ENCODE measurements at places on chromosomes 7 and 10.

GRCh38 chr7:92751902-92752901 lies 84.2 kb downstream of the CDK6 start:
- DNase-seq: no peak

DNA sequence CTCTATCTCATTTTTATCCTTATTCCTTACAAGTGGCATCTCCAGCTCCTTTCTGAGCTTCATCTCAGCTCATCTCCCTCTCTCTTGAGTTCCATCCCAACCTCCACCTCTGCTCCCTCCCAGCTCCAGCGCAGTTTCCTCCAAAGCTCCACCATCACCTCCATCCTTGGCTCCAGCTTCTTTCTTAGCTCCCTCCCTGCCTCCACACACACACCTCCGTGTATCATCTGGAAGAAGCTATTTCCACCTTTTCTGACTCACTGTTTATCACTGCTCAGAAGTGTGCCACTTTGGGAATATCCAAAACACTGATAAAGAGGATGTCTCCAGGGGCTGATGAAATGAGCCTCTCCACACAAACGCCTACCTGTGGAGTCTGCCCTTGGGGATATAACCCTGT lies 481.4 kb downstream of the PTPRN2 start:
- DNase-seq: no peak

DNA sequence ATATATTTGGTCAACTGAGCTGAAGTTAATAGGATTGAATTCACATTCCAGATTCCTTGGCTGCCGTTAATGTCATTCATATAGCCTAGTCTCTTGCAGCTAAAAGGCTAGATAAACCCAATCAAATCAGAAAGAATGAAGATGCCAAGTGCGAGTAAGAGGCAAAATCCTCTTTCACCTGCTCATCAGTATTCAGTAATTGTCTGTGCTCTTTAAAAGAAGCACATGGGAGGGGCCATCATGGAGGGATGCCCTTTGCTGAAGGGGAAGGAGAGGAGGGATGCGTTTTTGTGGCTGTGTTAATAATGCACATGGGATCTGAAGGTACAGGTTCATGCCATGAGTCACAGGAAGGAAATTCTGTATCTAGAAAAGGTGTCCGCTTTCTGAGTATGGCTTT lies 232.2 kb downstream of the TMEM178B start:
- DNase-seq: no peak

- no peak for DNase-seq
Observed at GRCh38 chr7:7792056-7792455, 73.6 kb upstream of the RPA3 start.

DNA sequence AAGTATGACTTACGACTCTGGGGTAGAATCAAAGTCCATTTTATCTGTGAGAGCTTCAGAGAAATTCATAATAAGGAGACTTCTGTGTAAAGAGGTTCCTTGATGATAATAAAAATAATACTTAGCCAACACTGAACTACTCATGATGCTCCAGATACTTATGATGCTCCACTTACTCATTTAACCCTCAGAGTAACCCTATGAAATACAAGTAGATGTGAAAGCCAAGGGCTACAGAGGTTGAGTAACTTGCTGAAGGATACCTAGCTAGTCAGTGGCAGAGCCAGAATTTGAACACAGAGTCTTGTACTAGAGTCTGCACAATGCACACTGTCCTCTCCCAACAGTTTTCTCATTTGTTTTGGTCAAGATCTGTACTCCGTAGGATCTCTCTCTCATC lies 89.5 kb downstream of the HECW1 start:
- no peak for DNase-seq

GRCh38 chr7:119196183-119196582 lies 971.7 kb downstream of the ANKRD7 start:
- DNase-seq: no peak

- no peak for DNase-seq
Observed at GRCh38 chr10:33242931-33243330, 91.5 kb downstream of the NRP1 start.

DNA sequence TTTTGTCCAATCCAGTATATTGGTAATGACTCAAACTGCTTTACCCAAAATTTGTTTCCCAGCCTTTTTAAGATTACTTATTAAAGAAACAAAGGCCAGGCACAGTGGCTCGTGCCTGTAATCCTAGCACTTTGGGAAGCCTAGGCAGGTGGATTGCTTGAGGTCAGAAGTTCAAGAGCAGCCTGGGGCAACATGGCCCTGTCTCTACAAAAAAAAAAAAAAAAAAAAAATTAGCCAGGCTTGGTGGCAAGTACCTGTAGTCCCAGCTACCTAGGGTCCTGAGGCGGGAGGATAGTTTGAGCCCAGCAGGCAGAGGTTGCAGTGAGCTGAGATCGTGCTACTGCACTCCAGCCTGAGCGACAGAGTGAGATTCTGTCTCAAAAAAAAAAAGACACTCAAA lies 7.0 kb upstream of the ARHGAP12 start:
- no peak for DNase-seq

DNA sequence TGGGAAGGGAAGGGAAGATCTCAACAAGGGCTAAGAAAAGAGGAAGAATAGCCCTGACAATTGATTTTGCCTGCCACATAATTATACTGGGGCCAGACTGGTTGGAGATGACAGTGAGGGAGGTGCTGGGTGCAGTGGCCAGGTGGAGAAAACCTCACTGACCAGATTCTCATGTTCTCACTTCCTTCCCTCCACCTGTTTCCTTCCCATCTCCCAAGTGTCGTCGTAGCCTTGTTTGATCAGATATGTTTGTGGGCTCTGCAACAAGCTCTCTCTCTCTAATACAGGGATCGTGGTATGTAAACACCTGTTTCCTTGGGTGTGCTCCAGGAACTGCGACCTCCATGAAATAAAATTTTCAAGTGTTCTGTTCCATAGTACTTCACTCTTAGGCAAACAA lies 60.2 kb downstream of the VCL start:
- no peak for DNase-seq

GRCh38 chr10:133557381-133557780 lies 8.0 kb downstream of the SYCE1 start:
- DNase-seq: no peak

DNA sequence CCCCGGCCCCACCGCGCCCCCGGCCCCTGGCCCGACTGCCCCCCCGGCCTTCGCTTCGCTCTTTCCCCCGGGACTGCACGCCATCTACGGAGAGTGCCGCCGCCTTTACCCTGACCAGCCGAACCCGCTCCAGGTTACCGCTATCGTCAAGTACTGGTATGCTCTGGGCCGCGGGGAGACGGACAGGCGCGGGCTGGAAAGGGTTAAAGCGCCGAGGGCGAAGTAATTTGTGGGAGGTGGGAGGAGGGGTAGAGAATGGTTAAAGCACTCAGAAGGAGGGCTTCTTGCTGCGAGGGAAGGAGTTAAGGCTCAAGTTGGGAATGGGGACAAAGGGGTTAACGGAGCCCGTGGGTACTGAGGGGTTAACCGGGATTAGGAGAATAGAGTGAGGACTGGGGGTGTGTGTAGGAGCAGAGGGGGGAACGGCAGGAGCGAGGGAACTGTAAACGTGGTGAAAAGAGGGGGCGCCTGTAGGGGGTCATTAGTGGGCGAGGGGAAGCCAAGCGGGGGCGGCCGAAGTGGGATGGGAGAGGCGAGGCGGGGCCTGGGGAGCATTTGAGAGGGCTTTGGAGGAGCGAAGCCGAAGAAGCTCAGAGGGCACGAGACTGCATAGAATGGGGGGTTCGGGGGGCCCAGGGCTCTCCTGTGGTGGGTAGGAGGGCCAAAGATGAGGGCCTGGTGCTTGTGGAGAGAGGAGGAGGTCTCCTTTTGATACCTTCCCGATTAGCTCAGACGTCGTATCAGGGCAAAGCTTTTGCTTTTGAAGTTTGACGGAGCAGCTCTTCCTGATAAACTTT lies 605 bp downstream of the SUFU start:
- peak; percentile 81 for DNase-seq

- no peak for DNase-seq
Observed at GRCh38 chr10:98097616-98098015, 36.8 kb upstream of the R3HCC1L start.

DNA sequence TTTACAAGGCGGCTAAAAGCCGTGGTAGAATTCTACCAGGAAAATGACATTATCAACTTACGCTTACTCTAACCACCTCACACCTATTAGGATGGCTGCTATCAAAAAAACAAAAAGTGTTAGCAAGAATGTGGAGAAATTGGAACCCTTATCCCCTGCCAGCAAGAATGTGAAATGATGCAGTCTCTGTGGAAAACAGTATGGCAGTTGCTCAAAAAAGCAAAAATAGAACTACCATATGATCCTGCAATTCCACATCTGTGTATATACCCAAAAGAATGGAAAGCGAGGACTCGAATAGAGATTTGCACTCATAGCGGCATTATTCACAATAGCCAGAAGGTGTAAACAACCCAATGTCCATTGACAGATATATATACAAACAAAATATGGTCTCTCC lies 61.3 kb downstream of the KIF5B start:
- no peak for DNase-seq

DNA sequence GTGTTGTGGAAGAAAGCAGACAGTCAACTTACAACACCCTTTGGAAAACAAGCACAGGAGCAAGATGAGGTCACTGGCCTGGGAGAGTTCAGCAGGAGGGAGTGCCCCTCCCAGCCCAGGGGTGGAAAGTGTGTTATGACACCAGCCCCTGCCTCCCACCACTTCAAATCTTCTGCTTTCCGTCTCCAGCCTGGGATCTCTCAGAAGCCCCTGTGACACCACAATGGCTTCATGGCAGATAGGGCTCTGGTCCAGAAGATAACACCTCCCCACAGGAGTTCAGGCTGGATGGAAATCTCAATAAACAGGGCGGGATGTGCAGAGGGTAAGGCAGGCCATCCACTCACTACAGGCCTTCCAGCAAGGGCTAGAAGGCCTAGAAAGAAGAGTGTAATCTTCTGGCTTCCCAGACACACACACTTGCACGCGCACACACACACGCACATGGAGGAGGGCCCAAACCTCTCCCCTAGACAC lies 48.7 kb upstream of the ZMIZ1 start:
- no peak for DNase-seq

DNA sequence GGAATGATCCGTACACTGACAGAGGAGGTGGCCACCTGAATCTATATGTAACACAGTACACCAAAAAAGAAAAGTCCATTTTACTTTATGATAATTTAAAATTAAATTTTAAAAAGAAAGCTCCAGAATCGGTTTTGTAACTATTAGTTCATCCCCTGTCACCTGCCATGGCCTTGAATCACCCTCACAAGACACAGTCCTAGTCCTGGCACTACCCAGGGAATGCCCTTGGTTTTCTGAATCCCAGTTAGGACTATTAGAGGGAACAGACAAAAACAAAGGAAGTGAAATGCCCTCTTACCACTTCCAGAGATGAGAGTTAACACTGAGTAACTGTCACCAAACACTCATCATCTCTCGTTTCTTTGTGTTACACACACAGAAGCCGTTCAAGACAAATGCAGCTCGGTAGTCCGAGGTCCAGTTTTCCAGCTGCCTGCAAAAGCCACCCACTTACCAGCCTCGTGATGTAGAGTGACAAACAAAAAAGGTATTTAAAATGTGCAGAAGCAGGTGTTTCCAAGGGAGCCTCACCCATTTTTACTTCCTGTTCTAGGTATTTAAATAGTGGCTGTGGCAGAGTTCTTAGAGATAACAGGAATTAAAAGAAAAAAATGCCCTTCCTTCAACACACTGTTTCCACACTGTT lies 6.1 kb downstream of the PTPRN2 start:
- no peak for DNase-seq

- no peak for DNase-seq
Observed at GRCh38 chr7:69032848-69033247, 565.4 kb upstream of the AUTS2 start.

DNA sequence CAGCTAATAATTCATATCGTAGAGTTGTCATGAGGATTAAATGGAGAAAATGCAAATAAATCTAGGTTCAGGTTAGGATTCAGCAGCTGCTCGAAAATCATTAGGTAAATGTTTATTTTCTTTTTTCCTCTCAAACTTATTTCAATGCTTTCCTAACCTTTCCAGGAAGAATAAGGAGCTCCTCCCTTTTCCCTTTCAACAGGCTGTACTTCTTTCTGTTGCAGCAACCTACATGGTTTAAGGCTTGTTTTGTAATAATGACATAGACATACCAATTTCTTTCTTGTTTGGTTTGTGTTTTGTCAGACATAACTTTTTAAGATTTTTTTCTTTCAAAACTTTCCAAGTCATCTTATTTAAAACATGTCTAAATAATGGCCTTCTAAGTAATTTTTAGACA lies 18.2 kb downstream of the GPR141 start:
- DNase-seq: no peak

GRCh38 chr10:45470098-45471012 lies 96.3 kb downstream of the ALOX5 start:
- peak; percentile 68 for DNase-seq

DNA sequence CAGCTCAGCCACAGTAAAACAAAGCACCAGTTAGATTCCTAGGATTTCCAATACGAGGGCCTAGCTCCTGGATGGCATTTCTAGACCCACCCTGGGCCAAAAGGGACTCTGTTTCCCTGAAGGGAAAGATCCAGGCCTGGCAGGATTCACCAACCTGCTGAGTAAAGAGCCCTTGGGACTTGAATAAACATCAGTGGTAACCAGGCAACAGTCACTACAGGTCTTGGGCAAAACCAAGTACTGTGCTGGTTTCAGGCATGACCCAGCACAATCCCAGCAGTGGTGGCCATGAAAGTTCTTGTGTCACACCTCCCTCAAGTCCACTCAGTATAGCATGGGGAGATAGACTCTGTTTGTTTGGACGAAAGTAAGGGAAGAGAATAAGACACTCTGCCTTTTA lies 31.0 kb upstream of the STARD3NL start:
- no peak for DNase-seq

- DNase-seq: peak; percentile 47
Observed at GRCh38 chr10:21278491-21279216, 246.8 kb downstream of the SKIDA1 start.

DNA sequence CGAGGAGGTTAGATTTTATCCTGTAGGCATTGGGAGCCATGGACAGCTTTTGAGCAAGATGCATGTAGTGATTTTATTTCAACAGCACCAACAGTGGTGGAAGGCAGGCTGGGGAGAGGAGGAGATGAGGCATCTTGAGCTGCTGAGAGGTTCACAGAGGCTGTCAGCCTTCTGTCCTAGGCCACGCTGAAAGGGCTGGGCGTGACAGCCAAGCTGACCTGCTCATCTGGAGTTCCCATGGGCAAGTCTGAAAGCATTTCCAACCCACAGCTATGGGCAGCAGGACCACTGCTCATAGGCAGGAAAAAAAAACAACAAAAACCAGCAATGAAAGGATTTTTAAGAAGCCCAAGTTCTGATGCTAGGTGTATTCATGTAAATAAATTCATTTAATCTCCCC lies 7.7 kb downstream of the NEURL1 start:
- DNase-seq: no peak

- peak; percentile 61 for DNase-seq
Observed at GRCh38 chr10:102413806-102414561, 4.6 kb downstream of the PSD start.

DNA sequence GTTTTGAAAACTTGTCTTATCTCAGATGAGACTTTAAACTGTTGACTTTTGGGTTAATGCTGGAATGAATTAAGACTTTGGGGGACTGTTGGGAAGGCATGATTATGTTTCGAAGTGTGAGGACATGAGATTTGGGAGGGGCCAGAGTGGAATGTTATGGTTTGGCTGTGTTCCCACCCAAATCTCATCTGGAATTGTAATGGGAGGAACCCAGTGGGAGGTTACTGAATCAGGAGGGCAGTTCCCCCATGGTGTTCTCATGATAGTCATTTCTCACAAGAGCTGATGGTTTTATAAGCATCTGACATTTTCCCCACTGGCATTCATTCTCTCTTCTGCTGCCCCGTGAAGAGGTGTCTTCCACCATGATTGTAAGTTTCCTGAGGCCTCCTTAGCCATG lies 13.8 kb upstream of the POT1 start:
- no peak for DNase-seq
